ENCODE measurements at places on chromosomes 3 and 15.

DNA sequence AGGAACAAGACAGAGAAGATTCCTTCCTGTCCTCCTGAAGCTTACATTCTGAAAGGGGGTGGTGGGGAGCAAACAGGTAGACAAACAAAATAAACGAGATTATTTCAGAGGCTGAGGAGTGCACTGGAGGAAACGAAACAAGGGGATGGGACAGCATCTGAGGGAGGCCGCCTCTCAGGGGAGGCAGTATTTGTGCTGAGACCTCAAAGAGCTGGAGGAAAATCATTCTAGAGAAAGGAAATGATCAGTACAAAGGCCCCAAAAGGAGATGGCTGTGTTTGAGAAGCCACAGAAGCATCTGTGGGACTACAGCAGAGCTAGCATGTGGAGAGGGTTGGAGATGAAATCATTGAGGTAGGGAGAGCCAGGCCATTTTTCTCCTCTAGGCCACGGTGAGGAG lies 55.1 kb downstream of the DCLK3 start:
- no peak for DNase-seq

- DNase-seq: no peak
Observed at GRCh38 chr3:126110431-126111125, 26.7 kb upstream of the SLC41A3 start.

- no peak for DNase-seq
Observed at GRCh38 chr15:70034596-70034995, 63.1 kb downstream of the TLE3 start.

- DNase-seq: no peak
Observed at GRCh38 chr3:43526956-43527355, 94.9 kb downstream of the ANO10 start.

DNA sequence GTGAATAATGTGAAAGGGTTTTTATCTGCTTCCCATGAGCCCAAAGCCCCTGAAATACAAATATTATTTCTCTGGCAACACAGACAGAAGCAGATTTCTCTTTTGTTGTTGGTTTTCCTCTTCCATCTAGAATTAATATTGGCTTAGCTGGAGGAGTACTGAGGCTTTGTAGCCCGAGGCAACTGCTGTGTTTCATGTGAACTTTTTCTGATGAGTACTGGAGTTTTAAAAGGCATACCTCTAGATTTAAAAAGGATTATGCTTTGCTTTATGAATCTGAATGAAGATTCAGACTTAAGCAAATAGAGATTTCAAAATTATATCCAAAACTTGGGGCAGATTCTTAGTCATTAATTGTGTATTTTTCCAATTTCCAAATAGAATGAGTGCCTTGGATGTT lies 50.9 kb downstream of the IQCH start:
- no peak for DNase-seq

DNA sequence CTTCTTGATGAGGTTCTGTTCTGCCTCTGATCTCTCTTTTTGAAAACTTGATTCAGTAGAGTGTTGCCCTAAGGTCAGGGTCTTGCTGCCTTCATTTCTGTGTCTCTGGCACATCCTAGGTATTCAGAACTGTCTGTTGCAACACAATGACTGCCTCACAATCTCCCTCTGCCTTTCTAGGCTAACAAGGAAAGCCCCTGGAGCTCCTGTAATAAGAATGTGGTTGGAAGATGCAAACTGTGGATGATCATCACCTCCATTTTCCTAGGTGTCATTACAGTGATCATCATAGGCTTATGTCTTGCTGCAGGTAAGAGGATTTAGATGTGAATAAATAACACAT lies 7.0 kb downstream of the C3orf52 start:
- no peak for DNase-seq

GRCh38 chr15:69132977-69133861 lies 27.2 kb upstream of the GLCE start:
- no peak for DNase-seq

DNA sequence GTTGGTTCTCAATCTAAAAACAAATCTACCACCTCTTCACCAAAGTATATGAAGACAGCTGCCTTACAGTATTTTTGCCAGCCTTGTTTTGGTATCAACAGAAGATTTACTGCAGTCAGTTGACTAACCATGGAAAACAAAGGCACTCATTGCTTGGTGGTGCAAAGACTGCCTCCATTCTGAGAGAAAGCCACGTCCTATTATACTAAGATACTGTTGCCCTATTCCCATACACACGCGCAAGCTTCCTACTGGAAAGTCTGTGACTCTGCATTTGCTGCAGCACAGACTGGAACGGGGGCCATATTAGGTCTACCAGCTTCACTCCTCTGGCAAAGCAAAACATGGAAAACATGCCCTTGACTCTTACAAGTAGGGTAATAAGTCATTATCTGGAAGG lies 18.0 kb downstream of the MTMR10 start:
- DNase-seq: no peak

- DNase-seq: no peak
Observed at GRCh38 chr3:10334042-10334441, 13.1 kb upstream of the SEC13 start.

GRCh38 chr15:65421360-65422215 lies 1.2 kb downstream of the IGDCC4 start:
- DNase-seq: no peak

DNA sequence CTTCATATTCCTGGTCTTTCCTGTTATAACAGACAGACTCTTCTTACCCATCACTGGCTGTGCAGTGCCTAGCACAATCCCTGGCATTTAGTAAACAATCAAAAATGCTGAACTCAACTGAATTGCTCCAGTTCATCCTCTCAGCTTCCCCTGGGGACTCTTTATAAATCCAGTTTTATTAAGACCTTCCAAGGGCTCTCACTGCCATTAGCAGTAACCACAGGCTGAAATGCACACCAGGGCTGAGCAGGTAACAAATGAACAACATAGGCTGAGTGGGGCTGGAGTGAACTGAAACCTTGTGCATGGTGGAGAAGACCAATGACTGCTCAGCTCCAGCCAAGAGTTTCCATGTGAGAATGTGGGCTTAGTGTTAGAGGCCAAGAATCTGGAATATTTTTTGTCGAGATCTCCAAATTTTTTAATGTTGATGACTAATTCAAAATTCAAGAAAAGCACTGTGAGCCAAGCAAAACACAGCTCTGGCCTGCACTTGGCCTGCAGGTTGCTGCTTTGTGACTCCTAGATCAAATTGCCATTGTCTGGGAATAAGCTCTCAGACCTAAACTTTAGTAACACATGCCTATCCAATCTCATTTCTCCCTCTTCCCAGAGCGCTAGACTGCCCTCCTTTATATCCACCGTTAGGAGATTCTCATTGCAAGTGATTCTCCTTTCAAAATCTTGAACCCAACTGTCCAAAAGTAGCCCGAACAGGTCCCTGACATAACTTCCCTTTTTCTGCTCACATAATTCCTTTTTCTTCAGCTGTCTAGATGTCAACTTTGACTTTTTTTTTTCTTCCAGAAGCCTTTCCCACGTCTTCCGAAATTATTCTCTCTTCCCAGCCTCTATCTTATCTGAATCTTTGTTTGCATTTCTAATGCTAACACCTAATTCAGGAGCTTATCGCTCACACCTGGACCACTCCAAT lies 7.4 kb downstream of the SQOR start:
- DNase-seq: no peak

GRCh38 chr15:74042603-74043424 lies 39.5 kb downstream of the GOLGA6A start:
- no peak for DNase-seq

- DNase-seq: peak; percentile 69
Observed at GRCh38 chr3:11568503-11569155, 75.1 kb downstream of the VGLL4 start.

GRCh38 chr3:178505832-178506231 lies 30.4 kb upstream of the KCNMB2 start:
- no peak for DNase-seq

- no peak for DNase-seq
Observed at GRCh38 chr15:57533448-57533799, 58.3 kb upstream of the MYZAP start.

- DNase-seq: no peak
Observed at GRCh38 chr15:61091856-61092255, 137.2 kb downstream of the RORA start.

DNA sequence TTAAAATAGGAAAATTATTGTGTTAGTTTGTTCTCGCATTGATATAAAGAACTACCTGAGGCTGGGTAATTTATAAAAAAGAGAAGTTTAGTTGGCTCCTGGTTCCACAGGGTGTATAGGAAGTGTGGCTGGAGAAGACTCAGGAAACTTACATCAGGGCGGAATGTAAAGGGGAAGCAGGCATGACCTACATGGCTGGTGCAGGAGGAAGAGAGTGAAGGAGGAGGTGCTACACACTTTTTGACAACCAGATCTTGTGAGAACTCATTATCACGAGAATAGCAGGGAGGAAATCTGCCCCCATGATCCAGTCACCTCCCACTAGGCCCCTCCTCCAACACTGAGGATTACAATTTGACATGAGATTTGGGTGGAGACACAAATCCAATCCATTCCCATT lies 490.7 kb downstream of the RBMS3 start:
- no peak for DNase-seq

GRCh38 chr3:50550079-50550736 lies 17.3 kb downstream of the C3orf18 start:
- DNase-seq: no peak

- DNase-seq: peak; percentile 72
Observed at GRCh38 chr3:185716436-185717108, 108.3 kb downstream of the IGF2BP2 start.

GRCh38 chr3:152893647-152894046 lies 58.7 kb downstream of the P2RY1 start:
- no peak for DNase-seq

- DNase-seq: peak; percentile 64
Observed at GRCh38 chr15:48644827-48645557, 517 bp downstream of the FBN1 start.

- no peak for DNase-seq
Observed at GRCh38 chr15:68543165-68544008, 35.4 kb upstream of the CORO2B start.

DNA sequence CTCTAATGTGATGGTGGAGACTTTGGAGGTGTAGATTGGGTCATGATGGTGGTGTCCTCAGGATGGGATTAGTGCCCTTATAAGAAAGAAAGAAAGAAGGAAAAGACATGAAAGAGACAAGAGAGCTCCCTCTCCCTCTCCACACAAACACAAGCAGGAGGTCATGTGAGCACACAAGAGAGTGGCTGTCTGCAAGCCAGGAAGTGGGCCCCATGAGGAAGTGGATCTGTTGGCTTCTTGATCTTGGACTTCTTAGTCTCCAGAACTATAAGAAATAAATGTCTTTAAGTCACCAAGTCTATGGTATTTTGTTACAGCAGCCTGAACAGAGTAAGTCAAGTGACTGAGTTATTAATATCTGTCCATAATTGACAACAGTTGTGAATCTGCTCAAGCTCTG lies 17.1 kb downstream of the IQCB1 start:
- no peak for DNase-seq

DNA sequence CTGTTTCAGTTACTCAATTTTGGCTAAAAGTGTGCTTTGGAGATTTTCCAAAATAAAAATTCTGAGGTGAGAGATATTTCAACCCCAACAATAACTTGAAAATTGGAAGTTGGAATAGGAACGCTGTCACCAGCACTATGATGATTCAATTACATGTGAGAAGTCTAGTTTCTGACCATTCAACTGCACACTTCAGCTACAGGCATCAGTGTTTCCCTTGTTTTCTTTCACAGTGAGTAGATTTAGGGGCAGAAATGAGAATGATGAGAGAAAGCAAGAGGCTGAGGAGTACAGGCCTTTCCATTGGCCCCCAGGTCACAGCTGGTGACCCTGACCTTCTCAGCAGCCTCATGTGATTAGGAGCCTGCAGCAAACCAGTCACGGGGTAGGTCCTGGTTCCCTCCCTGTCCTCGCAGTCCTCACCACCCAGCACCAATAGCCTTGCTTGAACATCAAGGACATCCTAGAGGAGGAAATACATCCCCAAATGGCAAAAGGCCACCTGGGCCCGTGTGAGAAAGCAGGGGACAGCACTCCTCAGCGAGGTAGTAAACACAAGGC lies 10.0 kb upstream of the FILIP1L start:
- no peak for DNase-seq

GRCh38 chr3:99965077-99965476 lies 147.4 kb downstream of the CMSS1 start:
- peak; percentile 31 for DNase-seq

DNA sequence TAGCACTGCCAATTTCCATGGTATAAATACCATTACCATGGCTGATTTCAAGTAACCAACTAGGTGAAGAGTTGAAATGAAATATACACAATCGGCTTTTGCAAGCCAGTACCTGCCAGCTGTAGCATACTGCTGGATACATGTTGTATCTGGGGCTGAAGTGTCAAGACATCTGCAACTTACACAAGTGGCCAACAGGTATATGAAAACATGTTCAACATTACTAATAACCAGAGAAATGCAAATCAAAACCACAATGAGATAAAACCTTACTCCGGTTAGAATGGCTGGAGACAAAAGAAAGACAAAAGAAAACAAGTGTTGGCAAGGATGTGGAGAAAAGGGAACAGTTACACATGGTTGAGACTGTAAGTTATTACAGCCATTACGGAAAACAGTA lies 11.6 kb downstream of the ATOSA start:
- peak; percentile 74 for DNase-seq

DNA sequence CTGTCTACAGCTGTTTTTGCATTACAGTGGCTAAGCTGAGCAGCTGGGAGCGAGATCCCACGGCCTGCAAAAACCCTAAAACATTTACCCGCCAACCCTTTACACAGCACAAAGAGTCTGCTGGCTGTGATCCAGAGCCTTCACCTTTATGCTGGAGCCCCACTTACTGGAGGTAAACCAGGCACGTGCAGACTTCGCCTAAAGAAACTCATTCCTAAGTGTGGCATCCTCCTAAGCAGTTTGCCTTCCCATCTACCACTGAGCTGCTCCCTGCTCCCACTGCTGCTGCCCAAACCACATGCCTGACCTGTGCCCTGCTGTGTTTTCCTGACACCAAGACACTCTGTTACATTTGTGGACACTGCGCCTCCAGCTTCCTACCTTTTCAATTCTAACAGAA lies 53.0 kb downstream of the CHSY1 start:
- no peak for DNase-seq

DNA sequence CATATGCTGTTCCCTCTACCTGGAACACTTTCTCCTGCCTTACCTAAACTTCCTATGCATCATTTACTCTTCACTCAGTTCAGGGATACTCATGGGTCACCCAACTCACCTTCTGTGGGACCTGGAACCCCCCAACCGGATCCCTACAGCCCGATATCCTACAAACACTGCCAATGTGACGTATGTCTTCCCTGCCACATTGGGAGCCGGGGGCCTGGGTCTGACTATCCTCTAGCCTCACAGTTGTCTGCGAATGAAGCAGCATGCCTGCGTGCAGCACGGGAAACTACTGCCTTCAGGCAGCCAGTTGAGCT lies 405 bp downstream of the NPRL2 start:
- DNase-seq: no peak

Measured in foreskin keratinocyte (primary cell).